ENCODE measurements at places on chromosomes 2 and 18.

GRCh38 chr18:54774981-54775665 lies 53.2 kb upstream of the RAB27B start:
- no peak for DNase-seq

DNA sequence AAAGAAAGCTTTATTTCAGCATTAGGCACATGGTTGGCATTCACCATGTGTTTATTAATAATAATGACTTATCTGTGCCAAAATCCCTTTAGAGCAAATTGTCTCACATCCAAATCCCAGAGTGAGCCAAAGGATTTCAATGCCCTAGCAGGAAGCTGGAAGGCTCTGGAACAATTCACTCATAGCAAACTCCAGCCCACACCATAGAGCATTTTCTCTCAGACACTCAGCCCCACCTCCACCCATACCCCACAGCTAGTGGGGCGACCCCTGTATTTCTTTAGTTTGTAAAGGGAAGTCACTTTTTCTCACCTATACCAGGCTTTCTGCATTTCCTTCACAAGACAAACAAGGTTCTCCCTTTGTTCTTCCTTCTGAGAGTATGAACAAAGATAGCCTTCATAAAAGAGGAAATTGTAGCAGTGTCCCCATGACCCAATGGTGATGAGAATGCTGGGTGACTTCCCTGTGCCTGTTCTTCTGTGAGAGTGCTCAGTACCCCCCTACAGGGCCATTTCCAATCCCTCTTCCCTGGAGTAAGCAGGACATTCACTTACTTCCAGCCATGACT lies 100.1 kb upstream of the APCDD1 start:
- no peak for DNase-seq

- no peak for DNase-seq
These were observed 116.6 kb downstream of the ATL2 start for GRCh38 chr2:38260469-38260868.

DNA sequence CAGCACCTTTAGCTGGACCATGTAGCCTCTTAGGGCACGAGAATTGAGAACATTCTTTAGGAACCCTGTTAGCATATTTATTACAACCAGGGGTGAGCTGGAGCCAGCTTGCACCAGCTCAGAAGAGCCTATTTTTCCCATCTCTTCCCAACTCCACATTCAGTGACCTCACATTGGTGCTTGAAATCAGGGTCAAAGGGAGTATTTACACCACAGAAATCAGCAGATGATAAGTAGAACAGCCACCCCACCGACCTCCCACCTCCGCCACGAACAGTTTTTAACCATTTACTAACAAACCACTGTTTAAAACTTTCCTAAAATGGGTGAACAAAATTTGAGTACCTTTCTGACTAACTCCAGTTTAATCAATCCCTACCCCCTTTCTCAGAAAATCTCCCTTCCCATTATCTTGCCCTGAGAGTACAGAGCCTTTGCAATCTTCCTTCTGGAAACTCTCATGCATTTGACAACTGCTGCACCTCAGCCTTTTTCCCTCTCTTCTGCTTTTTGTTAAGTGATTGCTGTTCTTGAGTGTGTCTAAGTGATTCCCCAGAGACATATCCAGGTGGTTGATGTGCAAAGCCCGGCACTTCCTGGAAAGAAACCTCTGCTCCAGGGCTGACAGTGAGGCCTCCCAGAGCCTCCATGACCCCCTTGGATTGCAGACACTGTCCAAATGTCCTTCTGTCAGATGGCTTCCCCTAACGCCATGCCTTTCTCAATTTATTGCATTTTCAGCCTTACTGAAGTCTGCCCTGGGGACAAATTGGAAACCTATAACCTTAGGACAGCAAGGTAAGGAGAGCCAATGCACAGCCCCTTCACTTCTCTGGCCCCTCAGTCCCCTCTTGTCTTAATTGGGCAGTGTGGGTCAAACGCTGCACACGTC lies 389.5 kb upstream of the TNP1 start:
- no peak for DNase-seq

DNA sequence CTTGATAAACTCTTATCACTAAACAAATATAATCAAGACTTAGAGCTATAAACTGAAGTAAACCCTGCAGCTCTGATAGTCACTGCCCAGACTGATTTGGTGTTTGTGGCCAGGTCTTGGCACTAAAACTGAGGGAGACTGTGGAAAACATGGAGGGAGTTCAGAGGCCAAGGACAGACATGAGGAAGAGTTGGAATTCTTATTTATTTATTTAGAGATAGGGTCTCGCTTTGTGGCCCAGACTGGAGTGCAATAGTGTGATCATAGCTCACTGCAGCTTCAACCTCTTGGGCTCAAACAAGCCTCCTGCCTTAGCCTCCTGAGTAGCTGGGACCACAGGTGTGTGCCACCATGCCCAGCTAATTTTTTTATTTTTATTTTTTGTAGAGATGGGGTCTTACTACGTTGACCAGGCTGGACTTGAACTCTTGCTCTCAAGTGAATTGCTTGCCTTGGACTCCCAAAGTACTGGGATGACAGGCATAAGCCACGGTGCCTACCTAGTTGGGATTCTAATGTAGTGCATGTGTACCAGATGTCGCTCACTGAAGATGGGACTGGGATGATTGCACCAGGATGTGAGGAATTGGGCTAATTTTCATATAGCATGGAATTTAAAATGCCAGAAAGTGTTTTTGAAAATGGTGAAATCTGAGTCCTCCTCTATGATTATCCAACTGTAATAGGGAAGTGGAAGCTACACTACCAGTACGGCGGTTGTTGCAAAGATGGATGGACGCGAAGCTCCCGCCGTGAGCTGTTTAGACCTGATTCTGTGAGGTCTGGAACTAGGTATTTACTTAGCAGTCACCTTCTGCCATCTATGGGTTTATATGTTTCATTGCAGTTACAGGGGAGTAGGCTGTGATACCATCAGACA lies 52.7 kb upstream of the CTLA4 start:
- no peak for DNase-seq

DNA sequence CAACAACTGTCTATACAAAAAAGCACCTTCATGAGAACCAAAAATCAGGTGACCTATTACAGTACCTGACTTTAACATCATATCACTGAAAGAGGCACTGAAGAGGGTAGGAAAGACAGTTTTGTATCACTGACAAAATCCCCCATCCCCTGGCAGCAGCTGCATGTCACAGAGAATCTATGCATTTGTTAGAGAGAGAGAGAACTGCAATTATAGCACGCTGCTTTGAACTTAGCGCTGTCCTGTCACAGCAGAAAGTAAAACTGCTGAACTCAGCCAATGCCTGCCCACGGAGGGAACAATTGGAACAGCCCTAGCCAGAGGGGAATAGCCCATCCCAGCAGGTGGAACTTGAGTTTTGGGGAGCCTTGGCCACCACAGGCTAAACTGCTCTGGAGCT lies 75.1 kb upstream of the NOL4 start:
- no peak for DNase-seq

DNA sequence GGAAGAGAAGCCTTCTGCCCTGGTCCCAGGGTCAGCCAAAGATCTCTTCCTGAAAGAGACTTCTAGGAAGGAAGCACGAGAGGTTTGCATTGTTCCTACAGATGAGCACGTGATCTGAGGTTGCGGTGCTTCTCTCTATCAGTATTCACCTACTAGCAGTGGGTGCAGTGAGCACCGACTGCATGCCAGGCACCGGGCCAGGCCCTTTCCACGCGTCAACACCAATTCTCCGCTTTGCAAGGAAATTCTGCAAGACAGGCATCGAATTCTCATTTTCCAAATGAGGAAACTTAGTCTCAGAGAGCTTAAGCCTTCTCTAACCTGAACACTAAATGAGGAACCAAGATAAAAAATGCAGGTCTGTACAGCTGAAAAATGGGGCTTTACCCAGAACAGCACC lies 151.5 kb upstream of the MYCN start:
- DNase-seq = no peak

- no peak for DNase-seq
These were observed 356.3 kb upstream of the CDH20 start for GRCh38 chr18:60976976-60977375.

GRCh38 chr2:222604749-222605515 lies 51.0 kb downstream of the FARSB start:
- no peak for DNase-seq

DNA sequence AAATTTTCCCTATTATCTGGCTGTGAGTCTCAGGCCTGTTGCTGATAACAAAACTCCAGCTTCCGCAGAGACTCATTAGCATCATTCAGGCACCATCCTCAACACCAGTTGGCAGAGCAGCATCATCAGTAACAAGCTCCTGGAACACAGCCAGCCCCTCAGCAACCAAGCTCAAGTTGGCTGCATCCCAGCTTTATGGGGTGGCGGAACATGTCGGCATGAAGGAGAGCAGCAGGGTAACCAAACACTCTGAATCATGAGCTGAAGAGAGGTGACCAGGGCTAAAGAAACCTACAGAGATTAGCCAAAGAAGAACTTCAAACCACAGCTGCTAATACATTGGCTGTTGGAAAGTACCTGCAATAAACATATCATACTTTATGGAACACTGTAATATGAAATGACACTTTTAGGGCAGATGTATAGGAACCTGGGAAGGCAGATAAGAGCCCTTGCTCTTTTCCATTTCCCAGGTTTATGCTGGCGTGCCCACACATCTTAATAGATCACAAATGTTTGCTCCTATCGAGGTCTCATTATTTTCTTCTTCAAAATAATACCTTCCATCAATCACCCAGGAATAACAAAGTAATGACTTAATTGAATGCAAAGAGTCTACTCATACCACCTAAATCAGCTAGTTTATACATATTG lies 63.8 kb downstream of the PDE11A start:
- no peak for DNase-seq

GRCh38 chr2:152420936-152421335 lies 86.0 kb downstream of the FMNL2 start:
- no peak for DNase-seq

GRCh38 chr2:57417007-57417406 lies 629.6 kb upstream of the VRK2 start:
- no peak for DNase-seq

DNA sequence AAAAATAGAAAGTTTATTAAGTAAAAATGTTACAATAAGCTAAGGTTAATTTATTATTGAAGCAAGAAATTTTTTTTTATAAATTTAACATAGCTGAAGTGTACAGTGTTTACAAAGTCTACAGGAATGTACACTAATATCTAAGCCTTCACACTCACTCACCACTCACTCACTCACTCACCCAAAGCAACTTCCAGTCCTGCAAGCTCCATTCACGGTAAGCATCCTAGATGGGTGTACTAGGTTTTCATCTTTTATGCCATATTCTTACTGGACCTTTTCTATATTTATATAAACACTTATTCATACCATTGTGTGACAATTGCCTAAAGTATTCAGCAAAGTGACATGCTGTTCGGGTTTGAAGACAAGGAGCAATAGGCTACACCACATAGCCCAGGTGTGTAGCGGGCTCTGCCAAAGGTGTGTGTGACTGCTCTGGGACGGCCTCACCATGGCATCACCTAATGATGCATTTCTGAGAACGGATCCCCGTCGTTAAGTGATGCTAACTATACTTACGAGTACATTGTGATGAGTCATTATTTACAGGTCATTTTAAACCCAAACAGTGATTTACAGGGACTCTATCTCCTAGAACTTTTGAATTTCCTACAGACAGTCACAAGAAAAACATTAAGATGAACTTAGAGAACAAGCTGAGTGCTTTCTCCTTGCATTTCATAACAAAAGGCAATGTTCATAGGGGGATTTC lies 76.3 kb upstream of the ID2 start:
- DNase-seq = no peak

DNA sequence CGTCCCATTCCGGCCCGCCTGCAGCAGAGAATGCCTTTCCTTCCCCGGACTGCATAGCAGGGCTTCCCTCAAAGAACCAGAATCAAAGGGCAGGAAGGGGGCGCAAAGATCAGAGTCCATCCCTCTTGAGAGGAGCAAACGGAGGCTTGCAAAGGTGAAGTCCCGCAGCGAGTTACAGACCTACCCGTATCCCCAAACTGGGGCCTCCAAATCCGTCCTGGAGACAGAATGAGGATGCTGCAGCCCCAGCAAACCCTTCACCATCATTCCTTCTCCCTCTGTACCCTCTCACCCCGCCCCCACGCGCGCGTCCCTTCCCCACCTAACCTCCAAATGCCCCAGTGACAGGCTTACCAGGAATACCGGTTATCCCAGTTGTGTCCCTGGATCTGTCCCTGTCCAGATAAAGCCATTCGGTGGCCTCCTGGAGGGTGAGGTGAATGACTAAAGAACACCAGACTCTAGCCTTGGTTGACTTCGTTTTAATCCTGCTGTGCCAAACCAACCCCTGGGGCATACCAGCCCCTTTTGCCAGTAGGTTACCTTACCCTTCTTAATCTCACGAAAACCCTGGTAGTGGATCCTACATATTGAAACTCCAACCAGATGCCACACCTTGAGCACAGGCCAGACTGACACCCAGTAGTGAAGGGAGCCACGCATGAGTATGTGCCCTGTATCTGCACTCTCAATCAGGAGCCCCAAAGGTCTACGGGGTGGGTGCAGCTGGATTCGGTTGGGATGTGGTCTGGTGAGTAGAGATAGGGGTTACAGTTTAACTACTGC lies 961 bp upstream of the SLC40A1 start:
- no peak for DNase-seq
